ENCODE measurements at places on chromosomes 16 and 17.

GRCh38 chr16:67658849-67659674 lies 998 bp downstream of the ACD start:
- DNase-seq: no peak

DNA sequence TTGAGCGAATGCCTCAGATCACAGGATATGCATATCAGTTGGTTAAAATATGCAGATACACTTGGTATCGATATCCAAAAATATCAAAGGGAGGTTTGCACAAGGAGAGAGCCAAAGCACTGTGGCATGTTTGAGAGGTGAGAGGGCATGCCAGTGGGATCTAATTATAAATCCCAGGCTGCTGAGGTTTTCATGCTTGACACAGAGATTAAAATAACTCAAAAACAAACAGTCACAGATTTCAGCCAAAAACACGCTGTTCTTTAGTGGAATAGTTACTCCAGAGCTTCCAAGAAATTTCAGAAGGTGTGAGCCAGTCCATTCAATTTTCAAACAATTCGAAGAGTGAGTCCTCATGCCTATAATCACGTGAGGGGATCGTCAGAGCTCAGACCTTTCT lies 477.9 kb downstream of the SOX9 start:
- no peak for DNase-seq

GRCh38 chr16:46986896-46987295 lies 13.4 kb upstream of the DNAJA2 start:
- no peak for DNase-seq

- no peak for DNase-seq
Measured at GRCh38 chr17:4722678-4723240, 8.5 kb upstream of the MED11 start.
